ENCODE measurements at places on chromosomes 4 and X.

DNA sequence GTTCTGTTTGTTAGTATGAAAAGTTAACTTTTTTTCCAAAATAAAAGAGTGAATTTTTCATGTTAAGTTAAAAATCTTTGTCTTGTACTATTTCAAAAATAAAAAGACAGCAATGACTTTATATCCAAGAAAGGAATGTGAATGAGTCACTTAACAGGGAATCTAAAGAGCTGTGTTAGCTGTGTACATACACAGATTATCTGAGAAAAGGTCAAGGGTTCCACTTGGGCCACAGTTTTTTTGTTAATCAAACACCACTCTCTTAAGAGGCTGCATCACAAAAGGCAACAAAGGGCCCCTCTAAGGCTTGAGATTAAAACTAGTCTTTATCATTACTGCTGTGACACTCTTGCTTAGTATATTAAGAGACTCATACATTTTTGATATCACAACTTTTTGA lies 82.1 kb downstream of the FIP1L1 start:
- DNase-seq: no peak
- H3K36me3 ChIP-seq: peaks cover 60% of the 10 kb centered on the region
- no peaks in the 10 kb centered on the region for H3K27me3 ChIP-seq

DNA sequence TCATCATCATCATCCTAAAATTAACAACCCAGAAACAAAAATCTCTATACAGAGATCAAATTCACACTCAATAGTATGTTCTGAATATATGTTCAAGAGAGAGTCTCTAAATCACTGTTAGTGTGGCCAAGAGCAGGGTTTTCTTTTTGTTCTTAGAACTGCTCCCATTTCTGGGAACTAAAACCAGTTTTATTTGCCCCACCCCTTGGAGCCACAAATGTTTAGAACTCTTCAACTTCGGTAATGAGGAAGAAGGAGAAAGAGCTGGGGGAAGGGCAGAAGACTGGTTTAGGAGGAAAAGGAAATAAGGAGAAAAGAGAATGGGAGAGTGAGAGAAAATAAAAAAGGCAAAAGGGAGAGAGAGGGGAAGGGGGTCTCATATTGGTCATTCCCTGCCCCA lies 32.3 kb downstream of the CYBB start:
- no peaks in the 10 kb centered on the region for H3K36me3 ChIP-seq
- no peaks in the 10 kb centered on the region for H3K27me3 ChIP-seq
- H3K4me1 ChIP-seq: peaks cover 2% of the 10 kb centered on the region
- no peak overlapping the region for H3K27ac ChIP-seq
- H3K4me3 ChIP-seq: no peak overlapping the region

DNA sequence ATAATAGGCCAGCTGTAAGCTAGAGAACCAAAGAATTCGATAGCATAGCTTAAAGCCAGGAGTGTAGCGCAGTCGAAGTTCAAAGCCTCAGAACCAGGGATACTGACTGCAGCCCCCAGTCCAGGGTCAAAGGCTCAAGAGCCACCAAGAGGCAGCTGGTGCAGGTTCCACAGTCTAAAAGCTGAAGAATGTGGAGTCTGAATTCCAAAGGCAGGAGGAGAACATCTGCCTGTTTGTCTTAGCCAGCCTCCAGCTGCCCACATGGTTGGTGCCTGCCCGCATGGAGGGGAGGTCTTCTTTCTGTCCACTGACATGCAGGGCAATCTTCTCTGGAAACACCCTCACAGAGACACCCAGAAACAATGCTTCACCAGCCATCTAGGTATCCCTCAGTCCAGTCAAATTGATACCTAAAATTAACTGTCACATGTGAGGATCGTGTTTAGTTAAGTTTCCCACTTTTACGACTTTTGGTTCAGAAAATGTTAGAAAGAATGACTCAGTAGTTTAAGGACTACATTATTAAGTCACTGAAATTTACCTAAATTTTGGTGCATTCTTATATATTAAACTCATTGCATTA lies 52.8 kb upstream of the RHOH start:
- DNase-seq: no peak
- no peak overlapping the region for H3K27ac ChIP-seq
- H3K36me3 ChIP-seq: peaks cover 19% of the 10 kb centered on the region
- no peak overlapping the region for H3K4me3 ChIP-seq
- H3K27me3 ChIP-seq: no peaks in the 10 kb centered on the region

DNA sequence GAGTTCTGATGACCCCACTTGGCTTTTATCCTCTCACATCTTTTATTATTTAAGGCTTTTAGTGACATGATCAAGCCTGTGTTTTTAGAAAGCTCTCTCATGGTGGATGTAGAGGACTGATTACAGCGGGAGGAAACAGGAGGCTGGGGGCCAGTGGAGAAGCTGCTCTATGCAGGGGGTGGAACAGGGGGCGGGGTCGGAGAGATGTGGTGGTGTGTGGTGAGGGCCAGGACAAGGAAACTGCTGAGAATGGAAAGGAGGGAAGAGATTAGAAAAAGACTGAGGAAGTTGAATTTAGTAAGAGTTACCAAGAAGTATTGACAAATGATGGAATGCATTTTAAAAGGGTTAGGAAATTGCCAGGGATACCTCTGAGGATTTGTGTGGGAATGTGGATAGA lies 292.2 kb downstream of the ZIC3 start:
- H3K36me3 ChIP-seq: no peaks in the 10 kb centered on the region
- no peak overlapping the region for H3K4me3 ChIP-seq
- no peak overlapping the region for H3K27ac ChIP-seq
- DNase-seq: no peak
- no peaks in the 10 kb centered on the region for H3K4me1 ChIP-seq

DNA sequence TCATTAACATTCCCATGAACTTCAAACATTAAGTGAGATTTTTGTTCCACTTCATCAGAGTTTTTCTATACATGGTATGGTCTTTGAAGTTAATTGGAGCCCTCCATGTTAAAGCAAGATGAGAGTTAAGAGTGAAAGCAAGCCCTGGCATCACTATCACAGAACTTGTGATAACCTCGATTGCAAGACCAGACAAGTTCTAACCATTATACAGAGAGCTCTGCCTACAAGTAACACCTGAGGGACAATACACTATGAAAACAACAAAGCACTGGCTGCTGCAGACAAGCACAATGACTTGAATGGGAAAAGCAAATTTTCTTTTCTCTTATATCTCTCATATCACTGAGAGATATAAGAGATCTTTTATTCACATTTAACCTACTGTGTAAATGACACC lies 126.6 kb upstream of the GYPA start:
- H3K27ac ChIP-seq: no peak overlapping the region
- no peaks in the 10 kb centered on the region for H3K27me3 ChIP-seq
- no peak overlapping the region for H3K4me3 ChIP-seq

DNA sequence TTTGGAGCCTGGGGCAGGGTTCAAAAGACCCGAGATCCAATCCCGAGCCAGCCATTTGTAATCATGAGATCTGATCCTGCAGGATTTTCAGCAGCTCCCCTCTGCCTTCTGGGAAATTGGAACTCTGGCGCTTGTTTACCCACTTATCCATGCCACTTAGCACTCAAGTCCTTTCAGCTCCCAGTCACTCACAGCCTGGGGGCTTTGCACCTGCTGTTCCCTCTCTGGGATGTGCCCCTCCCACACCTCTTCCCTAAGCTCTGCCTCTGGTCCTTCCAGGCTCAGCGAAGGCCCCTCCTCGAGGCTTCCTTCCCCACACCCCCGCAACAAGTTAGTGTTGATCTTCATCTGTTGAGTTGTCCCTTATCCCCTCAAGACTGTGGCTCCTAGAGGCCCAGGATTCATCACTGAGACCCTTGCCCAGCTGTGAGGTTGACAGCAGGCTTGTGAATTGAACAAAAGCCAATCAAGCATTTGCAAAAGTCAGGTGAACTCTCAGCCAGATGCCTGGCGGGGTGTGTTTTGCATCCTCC lies 99.1 kb upstream of the AFAP1 start:
- no peak overlapping the region for H3K4me3 ChIP-seq
- peaks cover 19% of the 10 kb centered on the region for H3K27me3 ChIP-seq
- no peaks in the 10 kb centered on the region for H3K36me3 ChIP-seq
- DNase-seq: no peak
- H3K4me1 ChIP-seq: peaks cover 5% of the 10 kb centered on the region

DNA sequence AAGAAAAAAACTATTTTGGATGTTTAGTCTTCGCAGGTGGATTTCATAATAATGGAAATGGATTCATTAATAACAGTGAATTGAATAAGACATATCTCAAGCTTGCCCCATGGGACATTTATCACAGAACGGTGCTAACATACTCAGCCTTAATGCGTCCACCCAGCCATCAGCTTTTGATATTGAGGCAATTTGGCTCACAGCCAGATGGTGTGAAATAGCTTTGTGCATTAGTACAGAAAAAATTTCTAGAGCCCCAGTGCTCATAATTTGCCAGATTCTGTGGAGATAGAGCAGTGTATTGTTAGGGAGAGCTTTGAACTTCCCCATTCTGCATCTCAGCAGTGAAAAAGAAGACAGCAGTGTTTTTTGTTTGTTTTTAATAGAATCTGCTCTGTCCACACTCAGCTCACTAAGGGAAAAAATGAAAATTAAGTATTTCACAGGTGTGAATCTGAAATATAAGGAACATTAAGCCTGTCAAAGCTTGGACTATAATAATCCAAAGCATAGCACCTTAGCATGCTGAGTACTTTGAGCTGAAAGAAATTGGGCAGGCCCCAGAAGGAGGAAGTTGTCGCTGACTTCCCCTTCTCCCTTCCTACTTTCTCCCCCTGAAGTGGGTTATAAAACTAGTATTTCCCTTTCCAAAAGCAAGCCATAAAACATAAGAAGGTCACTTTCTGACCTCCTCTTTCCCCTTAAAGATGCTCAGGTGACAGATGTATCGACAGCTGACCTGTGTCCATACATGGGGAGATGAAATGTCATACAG lies 295.8 kb downstream of the MAGEB5 start:
- no peaks in the 10 kb centered on the region for H3K4me1 ChIP-seq
- no peaks in the 10 kb centered on the region for H3K36me3 ChIP-seq
- no peak overlapping the region for H3K27ac ChIP-seq
- no peak overlapping the region for H3K4me3 ChIP-seq
- no peak for DNase-seq

DNA sequence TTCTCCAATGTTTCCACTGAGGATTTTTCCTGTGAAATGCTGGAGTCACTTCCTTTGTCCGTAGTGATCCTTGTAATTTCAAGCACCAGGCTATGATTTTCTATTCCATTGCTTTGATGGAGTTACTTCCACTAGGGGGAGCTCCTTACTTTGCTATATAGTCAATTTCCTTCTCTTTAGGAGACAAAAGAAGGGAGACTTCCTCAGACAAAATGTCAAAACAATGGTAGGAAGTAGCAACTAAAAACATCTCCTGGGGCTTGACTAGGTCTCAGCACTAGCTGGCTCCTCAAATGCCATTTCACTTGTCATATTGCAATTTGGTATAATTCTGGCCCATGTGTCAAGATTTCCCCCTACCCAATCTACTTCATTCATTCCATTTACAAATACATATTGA lies 24.1 kb downstream of the ZCCHC12 start:
- peak; percentile 25 for DNase-seq
- H3K36me3 ChIP-seq: no peaks in the 10 kb centered on the region
- no peaks in the 10 kb centered on the region for H3K27me3 ChIP-seq
- H3K4me3 ChIP-seq: no peak overlapping the region
- no peak overlapping the region for H3K27ac ChIP-seq
- no peaks in the 10 kb centered on the region for H3K4me1 ChIP-seq

GRCh38 chr4:1927675-1928074 lies 56.5 kb downstream of the NSD2 start:
- no peaks in the 10 kb centered on the region for H3K27me3 ChIP-seq
- H3K36me3 ChIP-seq: peaks cover 77% of the 10 kb centered on the region
- DNase-seq: no peak
- H3K4me3 ChIP-seq: no peak overlapping the region
- H3K4me1 ChIP-seq: no peaks in the 10 kb centered on the region

DNA sequence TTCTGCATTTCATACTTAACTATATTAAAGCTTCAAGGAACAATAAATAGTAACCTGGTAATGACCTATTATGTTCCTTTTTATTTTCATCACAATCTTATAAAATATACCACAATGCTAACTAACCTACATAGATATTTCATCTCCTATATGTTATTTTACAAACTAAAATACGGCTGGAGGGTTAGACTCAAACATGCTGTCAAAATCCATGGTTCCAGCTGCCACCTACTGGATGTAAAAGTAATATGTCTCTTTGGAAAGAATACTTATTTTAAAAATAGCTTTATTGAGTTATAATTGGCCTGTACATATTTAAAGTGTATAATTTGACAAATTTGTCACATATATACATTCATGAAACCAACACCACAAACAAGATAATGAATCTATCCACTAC lies 15.0 kb downstream of the RGN start:
- H3K27ac ChIP-seq: no peak overlapping the region
- no peak overlapping the region for H3K4me3 ChIP-seq

GRCh38 chr4:79381161-79381560 lies 26.9 kb downstream of the GK2 start:
- H3K27me3 ChIP-seq: no peaks in the 10 kb centered on the region
- no peaks in the 10 kb centered on the region for H3K36me3 ChIP-seq
- DNase-seq: no peak

GRCh38 chr4:4267981-4268380 lies 20.0 kb upstream of the TMEM128 start:
- H3K36me3 ChIP-seq: peaks cover 13% of the 10 kb centered on the region
- no peaks in the 10 kb centered on the region for H3K27me3 ChIP-seq
- no peak for DNase-seq
- H3K4me3 ChIP-seq: no peak overlapping the region
- no peak overlapping the region for H3K27ac ChIP-seq

DNA sequence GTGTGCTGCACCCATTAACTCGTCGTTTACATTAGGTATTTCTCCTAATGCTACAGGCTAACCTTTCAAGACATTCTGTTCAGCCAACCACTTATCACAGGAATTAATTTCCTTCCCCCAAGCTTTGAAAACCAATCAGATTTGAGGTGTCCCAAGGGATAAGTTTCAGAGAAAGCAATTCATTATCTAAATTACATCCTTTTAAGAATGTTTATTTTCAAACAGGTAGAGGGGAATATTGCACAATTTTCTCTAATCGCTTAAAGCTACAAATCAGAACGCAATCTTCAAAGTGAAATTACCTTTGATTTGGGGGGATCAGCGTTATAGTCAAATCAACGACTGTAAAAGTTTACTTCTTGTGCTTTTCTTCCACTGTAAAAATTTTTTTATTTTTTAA lies 1.6 kb downstream of the CLOCK start:
- H3K4me3 ChIP-seq: peak overlapping the region; percentile 76
- H3K27me3 ChIP-seq: peaks cover 35% of the 10 kb centered on the region
- no peaks in the 10 kb centered on the region for H3K36me3 ChIP-seq
- peaks cover 8% of the 10 kb centered on the region for H3K4me1 ChIP-seq

DNA sequence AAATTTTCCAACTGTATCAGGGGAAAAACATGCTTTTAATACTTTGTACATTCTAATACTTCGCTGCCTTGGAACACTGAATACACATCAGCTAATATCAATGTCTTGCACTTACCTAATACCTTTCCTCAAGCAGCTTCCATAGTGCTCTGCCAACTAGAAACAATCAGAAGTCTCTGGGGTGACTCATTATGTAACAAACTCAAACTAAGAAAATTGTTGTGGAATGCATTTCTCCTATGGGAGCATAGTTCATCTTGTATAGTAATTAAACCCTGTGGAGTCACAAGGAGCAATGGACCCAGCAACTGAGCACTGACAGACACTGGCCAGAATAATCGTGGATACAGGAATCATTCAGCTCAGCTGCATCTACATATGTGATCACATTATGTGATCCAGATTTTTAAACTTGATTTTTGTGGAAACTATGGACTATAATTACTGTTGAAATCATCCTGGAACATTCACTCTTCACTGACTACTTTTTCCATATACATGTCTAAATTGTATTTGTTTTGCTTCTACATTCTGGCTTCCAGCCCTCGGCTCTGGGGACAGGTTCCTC lies 496.9 kb downstream of the TMA16 start:
- no peaks in the 10 kb centered on the region for H3K27me3 ChIP-seq
- DNase-seq: no peak
- no peaks in the 10 kb centered on the region for H3K4me1 ChIP-seq
- no peak overlapping the region for H3K27ac ChIP-seq

Measured in thymus (tissue), 14 donors.